Dorsolateral prefrontal cortex (tissue), 122 donors: ENCODE measurements at places on chromosomes 5 and 9.

GRCh38 chr5:154740483-154740882, 14.7 kb upstream of the LARP1 start:
- DNase-seq = peak; percentile 51

DNA sequence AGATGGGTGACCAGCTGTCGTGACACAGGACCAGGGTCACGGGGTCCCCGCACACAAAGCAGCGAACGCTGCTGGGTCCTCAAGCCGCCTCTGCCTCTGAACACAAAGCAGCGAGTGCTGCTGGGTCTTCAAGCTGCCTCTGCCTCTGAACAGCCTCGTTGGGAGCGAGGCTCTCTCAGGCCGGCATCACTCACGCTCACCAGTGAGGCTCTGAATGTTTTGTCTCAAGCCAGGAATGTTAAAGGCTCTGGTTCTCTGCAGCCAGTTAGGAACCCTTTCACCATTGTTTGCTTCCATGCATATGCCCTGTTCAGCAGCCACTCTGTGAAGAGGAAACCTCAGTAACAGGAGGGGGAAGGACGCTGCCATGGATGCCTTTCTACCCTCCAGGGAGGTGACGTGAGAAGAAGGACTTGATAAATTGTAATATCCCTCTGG, 82.7 kb upstream of the TAF11L2 start:
- DNase-seq = no peak

- no peak for DNase-seq
Observed at GRCh38 chr9:14379280-14379679, 65.3 kb upstream of the NFIB start.

GRCh38 chr5:149724130-149724840, 5.8 kb upstream of the PPARGC1B start:
- no peak for DNase-seq

DNA sequence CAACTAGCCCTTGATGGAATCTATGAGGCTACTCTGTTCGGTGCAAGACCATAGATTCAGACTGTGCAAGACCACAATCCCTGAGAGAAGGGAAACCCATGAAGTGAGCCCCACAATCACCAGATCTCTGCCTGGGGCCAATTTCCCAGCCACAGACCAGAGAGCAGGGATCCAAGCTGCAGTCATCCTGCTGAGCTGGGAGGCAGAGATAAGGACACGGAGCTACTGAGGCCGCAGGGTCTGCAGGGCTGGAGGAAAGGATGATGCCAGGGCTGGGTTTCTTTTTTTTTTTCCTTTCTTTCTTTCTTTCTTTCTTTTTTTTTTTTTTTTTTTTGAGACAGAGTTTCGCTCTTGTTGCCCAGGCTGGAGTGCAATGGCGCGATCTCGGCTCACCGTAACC, 47.7 kb upstream of the FUBP3 start:
- no peak for DNase-seq

GRCh38 chr9:89313842-89314241, 2.8 kb downstream of the CKS2 start:
- no peak for DNase-seq

DNA sequence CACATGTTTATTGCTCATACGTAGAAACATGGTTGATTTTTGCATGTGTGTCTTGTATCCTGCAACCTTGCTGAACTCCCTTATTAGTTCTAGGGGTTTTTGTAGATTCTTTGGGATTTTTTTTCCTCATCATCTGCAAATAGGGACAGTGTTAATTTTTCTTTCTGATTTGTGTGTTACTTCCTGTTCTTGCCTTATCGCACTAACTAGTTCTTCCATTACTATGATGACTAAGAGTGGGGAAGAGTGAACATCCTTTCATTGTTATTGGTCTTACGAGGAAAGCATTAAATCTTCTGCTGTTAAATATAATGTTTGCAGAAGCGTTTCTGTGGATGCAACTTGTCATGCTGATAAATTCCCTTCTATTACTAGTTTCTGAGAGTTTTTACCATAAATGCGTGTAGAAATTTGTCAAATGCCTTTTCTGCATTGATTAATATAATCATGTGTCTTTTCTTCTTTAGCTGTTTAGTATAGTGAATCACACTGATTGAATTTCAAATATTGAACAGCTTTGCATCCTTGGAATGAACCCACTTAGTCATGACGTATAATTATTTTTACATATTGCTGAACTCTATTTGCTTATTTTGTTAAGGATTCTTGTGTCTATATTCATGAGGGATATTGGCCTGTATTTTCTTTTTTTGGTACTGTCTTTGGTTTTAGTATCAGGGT, 32.1 kb upstream of the RNF130 start:
- DNase-seq = no peak

- DNase-seq = no peak
Observed at GRCh38 chr9:88460587-88461332, 72.5 kb downstream of the SPIN1 start.

- no peak for DNase-seq
Observed at GRCh38 chr5:116778651-116779280, 204.1 kb upstream of the SEMA6A start.

GRCh38 chr5:14491015-14491915, 90.3 kb upstream of the OTULINL start:
- DNase-seq = no peak

DNA sequence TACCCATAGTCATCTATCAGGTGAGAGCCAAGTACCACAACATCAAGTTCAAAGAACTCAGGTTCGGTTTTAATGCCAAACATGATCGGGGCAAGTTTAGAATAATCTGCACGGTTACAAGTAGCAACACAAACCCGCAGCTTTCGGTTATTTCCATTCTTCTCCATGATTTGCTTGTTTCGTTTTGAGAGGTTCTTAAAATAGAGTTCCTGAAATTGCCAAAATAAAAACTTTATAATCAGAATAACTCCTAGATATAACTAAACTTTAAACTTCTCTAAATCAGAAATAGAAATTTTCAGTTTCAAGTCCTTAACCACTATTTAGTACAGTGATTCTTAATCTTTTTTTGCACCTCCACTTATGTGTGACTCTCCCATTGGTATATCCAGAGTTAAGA, 9.1 kb downstream of the GNE start:
- no peak for DNase-seq

GRCh38 chr5:56255502-56255901, 22.4 kb upstream of the ANKRD55 start:
- DNase-seq = no peak

GRCh38 chr5:154528005-154528594, 50.1 kb upstream of the HAND1 start:
- no peak for DNase-seq

GRCh38 chr5:124952079-124952478, 205.6 kb upstream of the ZNF608 start:
- DNase-seq = no peak

DNA sequence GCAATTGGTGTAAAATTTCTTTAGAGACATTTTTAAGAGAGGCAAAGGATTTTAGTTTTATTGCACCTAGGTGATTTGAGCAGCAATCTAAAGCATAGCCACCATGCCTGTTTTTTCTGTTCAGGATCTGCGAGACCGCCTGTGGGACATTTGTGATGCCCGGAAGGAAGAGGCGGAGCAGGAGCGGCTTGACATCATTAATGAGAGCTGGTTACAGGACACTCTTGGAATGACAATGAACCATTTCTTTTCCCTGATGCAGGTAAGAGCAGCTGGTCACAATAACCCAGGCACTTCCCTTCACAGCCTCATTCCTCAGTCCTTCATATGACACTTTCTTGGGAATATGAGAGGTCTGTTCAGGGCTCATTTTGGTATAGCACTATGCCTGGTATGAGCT, 103.2 kb upstream of the IL7R start:
- no peak for DNase-seq

DNA sequence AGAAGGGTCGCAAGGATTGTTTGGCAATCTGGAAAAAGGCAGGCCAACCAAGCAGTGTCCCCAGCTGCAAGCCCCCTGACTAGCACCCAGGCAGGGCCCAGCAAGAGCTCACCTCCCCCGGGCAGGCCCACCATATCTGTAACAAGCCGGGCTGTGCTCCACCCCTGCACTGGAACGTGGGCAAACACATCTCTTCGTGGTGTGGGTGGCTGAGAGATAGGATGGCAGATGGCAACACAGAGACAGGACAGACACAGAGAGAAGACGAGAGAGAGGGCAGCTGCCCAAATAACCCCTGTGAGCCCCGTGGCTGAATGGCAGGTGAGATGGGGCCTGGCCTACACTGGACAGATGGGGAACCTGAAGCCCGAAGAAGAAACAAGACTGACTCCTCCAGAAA, 9.4 kb downstream of the BBLN start:
- peak; percentile 36 for DNase-seq

GRCh38 chr9:24333629-24334028, 212.1 kb downstream of the IZUMO3 start:
- no peak for DNase-seq

DNA sequence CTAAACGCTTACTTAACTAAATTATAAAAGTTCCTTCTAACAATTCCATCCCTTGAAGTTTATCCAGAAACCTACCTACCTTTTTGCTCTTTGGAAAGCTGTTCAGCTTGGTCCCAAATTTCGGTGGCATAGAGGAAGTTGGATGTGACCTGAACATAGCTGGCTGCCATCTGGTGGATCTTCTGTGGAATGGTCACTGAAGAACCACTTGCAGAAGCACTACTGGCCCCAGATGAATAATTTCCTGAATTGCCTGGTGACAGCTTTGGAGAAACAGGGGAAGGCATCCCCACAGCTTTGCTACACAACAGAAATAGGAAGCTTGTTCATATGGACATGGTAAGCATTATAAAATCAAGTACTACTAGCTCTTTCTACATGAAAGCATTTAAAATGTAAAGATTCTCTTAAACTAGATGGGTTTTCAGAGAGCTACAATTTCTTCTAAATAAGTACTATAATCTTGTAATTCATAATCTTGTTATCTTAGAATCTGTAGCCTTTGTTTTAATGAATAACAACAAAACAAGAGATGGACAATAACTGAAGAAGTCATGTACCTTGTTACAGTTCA, 9.9 kb downstream of the LEAP2 start:
- DNase-seq = no peak

- no peak for DNase-seq
Observed at GRCh38 chr5:141951332-141951781, 6.6 kb downstream of the PCDH12 start.

DNA sequence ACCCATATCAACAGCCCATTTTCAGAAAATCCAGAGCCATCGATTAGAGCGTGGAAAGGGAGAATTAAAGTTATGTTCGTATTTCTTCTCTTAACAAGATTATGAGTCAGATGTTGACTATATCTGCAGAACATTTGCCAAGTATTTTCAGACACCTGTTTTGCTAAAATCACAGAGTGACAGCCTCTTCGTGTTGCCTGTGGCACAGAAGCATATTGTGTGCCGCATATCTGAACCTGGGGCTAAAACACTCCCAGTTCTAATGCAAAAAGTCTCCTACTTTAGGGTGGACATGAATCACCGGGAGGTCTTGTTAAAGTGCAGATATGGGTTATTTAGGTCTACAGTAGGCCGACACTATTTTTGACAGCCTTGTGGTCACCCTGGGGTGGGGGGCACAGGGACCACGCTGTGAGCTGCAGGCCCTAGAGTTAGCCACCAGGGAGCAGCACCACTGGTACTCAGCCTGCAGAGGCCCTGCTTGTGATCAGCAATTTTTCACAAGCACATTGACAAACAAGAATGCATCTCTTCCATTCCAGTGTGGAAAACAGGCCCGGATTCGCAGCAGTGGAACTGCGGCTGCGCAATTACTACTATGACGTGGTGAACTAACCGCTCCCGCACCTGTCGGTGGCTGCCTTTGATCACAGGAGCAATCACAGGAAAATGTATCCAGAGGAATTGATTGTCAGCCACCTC, 93.5 kb downstream of the SYK start:
- DNase-seq = no peak

DNA sequence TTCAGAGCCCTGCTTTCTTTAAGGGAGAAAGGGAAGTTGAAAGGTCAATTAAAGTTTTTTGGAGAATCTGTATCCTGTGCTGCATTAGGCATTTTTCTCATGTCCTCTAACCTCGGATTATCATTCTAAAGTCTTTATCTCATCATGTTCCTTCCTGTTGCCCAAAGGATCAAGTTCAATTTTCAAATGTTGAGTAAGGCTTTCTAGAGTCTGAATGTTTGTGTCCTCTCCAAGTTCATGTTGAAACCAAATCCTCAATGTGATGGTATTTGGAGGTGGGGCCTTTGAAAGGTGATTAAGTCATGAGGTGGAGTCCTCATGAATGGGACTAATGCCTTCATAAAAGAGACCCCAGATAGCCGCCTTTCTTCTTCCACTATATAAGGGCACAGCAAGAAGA, 20.2 kb upstream of the TNC start:
- no peak for DNase-seq

- no peak for DNase-seq
Observed at GRCh38 chr5:111820072-111820471, 63.1 kb upstream of the NREP start.

DNA sequence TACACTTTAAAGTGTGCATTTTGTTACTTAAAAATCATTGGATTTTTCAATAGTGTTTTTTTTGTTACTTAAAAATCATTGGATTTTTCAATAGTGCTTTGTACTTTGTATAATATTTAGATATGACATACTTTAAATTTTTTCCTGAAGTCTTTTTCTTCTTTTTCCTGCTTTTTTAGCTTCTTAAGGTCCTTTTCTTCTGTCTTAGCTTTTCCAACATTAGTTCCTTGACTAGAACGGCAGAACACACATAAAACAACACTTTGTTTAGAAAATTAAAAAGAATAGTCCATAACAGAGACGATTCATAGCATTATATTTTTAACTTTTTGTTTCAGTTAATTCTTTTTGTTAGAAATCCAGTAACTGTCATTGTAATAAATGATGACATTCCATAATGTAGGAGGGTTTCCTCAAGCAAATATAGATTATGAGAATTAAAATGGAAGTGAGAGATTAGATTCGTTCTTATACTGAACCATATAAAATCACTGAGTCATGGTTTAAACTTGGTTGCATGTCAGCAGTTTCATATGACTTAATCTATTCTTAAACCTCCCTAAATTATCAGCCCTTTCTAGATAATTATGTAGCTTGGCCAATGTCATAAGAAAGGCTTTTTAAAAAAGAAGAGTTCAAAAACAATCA, 45.3 kb upstream of the RICTOR start:
- no peak for DNase-seq

GRCh38 chr9:76658510-76659231, 105.6 kb upstream of the PCA3 start:
- no peak for DNase-seq

DNA sequence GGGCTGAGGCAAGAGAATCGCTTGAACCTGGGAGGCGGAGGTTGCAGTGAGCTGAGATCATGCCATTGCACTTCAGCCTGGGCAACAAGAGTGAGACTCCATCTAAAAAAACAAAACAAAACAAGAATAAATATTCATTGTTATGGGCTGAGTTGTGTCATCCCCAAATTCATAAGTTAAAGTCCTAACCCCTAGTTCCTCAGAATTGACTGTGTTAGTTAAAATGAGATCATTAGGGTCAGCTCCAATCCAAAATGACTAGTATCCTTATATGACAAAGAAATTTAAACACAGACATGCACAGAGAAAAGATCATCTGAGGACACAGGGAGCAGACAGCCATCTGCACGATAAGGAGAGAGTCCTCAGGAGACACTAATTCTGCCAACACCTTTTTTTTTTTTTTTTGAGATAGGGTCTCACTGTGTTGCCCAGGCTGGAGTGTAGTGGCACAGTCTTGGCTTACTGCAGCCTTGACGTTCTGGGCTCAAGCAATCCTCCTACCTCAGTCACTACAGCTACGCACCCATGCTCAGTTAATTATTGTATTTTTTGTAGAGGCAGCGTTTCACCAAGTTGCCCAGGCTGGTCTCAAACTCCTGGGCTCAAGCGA, 32.1 kb upstream of the GCNT1 start:
- no peak for DNase-seq

GRCh38 chr9:107571148-107571547, 81.6 kb upstream of the KLF4 start:
- DNase-seq = no peak
